ENCODE measurements at places on chromosomes 3 and 15.

GRCh38 chr3:53531749-53532148, 37.3 kb downstream of the CACNA1D start:
- peak; percentile 12 for DNase-seq

DNA sequence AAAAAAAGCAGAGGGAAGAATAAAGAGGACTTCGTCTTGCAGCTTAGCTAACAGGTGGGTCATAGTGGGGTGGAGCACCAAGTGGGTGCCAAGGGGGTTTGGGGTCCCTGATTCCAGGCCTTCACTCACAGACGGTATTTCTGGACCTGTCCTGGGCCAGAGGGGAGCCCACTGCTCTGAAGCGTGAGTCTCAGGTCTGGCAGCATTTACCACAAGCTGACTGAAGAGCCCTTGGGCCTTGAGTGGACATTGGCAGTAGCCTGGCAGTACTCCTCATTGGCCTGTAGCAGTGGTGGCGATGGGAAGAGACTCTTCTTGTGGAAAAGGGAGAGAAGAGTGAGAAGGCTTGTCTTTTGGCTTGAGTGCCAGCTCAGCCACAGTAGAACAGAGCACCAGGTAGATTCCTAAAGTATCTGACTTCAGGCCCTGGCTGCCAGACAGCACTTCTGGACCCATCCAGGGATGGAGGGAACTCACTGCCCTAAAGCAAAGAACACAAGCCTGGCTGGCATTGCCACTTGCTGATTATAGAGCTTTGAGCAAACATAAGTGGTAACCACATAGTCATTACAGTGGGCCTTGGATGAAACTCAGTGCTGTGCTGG, 72.9 kb downstream of the GLDN start:
- DNase-seq = no peak

GRCh38 chr3:134495980-134496379, 10.1 kb downstream of the CEP63 start:
- DNase-seq = no peak

GRCh38 chr3:99332276-99332675, 306.1 kb upstream of the COL8A1 start:
- no peak for DNase-seq

- no peak for DNase-seq
Measured at GRCh38 chr3:59482684-59483083, 432.9 kb upstream of the CFAP20DC start.

DNA sequence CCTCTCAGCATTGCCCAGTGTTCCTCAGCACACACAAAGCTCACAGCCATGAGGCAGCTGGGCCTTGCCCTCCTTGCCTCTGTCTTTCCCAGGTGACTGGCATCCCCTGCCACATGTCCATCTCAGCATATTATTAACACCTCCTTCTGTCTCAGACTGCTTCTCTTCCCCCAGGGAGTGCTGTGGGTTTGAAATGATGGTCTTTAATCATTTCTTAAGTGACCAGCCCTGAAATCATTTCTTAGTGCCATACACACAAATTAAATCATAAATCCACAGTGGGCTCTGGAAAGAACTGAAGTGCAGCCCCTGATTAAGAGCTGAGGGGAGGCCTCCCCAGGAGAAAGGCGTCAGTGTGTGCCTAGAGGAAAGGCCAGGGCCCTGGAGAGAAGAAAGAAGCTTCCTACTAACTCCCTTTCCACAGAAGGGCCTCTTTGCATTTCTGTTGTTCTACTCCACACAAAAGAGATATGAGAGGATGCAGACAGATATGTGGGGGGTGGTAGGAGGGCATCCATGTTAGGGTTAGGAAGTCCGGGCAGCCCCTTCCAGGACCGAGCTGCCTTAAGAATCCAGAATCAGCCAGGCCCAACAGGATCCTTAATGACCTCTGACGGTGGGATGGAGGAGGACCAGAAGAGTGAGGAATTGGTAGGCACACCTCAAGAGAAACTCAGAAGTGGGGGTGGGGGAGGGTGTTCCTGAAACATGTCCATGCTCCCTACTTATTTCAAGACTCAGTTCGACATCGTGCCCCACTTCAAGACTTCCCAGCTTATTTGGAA, 290.8 kb downstream of the EPHB1 start:
- no peak for DNase-seq

DNA sequence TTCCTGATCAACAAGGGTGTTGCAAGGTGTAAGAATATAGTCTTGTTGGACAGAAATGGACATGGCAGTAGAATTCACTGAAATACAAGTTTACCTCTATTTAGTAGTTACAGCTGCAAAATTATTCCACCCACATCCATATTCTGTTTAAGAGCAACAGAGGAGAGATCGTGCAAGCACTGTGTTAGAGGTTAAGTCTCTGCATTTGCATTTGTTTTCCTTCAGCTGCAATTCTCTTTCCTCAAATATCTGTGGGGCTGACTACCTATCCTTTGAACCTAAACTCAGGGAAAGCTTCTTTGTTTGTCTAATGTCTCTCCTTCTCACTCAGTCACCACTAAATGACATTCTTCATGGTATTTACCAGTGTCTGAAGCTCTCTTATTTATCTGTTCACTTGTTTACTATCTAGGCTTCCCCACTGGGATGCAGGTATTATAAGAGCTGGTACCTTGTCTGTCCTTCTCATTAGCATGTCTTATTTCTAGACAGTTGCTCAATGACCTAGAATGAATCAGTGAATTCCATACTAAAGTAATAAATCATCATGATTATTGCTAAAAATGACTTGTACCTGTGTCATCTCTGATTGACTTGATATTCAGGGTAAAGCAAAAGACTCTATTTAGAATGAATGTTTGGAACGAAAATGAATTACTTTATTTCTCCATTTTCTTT, 175.3 kb upstream of the FEZF2 start:
- no peak for DNase-seq

DNA sequence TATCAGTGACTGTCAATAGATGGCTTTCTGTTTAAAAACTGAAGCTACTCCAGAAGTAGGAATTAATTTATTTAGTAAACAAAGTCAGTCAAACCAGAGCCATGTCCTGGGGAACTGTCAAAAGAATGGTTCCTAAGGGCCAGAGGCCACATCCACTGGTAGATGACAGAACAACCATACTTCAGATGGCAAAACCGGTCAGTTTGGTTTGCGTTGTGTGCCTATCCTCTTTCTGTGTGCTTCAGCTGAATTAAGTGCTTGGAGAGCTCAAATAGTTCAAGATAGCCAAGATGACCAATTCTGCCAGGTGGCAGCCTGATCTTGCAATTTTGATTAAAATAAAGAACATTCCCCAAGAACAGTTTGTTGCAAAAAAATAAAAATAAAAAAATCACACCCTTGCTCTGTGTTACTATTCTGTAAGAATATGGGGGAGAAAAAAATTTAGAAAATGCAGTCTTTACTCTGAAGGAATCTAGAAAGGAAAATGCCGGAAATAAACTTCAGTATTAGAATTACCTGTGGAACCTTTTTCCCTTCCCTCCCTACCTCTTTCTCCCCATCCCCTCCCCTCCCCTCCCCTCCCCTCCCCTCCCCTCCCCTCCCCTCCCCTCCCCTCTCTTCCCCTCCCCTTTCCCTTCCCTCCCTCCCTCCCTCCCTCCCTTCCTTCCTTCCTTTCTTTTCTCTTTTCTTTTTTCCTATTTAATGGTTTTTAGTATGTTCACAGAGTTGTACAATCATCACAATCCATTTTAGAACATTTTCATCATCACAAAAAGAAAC, 2.5 kb downstream of the MAP3K13 start:
- no peak for DNase-seq

- no peak for DNase-seq
Measured at GRCh38 chr3:18057471-18058091, 315.1 kb upstream of the TBC1D5 start.

DNA sequence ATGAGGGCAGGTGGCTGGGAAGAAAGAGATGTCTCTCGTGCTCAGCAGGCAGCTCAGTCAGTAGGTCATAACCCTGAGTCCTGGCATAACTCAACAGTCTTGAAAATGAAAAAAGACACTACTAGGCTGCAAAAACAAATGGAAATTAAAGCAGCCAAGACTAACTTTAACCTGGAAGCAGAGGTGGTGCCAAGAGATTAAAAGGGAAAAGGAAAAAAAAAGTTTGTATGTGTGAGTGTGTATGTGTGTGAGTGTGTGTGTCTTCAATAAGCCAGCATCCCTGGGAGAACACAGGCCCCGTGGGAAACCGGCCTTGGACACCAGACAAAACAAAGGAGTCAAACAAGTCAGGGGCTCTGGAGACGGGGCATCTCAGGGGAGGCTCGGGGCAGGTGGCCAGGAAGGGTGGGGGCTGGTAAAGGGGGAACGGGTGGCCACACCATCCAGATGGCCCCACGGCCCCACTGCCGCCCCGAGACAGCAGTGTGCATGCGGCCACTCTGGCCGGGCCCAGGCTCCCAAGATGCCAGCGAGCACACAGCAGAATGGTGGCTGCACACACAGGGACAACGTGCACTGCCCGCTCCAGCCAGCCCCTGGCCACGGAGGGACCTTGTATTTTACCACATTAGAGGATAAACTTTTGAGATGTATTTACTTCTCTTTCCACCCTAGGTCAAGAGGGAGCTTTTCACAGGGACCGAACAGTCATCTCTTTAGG, 23.8 kb downstream of the CYFIP1 start:
- DNase-seq = no peak

DNA sequence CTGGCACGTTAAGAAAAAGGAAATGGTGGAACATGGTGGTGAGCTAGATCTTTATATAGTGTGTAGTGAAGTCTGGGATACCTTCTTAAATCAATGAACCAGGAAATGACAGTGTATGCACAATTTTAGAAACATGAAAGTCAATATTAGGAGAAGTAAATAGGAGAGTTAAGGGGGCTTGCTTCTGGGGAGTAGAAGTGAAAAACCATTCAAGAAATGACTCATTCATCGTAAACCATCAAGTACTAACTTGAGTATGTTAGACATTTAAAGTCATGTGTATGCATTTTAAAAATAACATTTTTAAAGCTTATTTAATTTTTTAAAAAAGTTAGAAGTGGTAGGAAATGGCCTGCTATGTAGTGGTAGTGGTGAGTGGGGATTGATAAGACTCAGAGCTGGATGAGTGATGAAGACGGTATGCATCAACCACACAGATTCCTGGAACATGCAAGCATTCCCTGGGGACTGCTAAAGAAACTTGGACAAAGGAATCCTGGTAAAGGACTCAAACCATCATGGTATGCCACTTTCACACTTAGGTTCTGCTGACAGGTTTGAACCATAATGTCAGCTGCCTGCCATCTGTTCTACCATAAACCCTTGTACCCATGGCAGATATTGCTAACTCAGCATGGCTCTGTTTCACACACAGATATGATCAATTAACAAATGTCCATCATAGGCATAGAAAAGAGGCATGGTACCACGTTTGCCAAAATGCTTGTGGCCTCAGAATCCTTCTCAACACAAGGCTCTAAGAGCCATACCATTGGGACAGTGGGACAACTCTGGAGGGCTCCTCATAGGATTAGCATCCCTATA, 28.9 kb upstream of the MITF start:
- no peak for DNase-seq

DNA sequence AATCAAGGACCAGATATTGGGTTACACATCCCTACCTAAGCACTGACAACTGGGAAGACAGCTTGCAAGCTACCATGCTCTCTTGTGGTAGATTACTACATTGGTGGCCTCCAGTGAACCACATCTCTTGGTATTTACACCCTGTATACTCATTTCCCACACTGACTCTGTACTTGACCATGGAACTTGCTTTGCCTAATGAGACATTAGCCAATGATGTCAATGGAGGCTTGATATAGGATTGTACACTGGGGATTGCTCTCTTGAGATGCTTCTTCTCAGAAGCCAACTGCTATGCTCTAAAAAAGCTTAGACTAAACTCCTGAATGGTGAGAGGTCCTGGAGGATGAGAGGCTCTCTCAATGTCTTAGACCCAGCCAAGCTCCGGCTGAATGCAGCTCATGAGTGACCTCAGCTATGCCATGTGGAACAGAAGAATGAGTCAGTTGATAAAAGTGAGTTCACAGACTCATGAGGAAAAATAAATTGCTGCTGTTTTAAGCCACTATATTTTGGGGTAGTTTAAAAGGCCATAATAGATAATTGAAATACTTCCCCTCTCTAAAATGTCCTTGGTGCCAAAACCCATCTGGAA, 61.5 kb upstream of the GALNT15 start:
- no peak for DNase-seq

GRCh38 chr3:32684800-32685542, at the start of gene CNOT10:
Gene CNOT10 (plus strand): TSS chr3:32685188. CDS start chr3:32685461, 273 bp downstream.
- DNase-seq = peak; percentile 93

DNA sequence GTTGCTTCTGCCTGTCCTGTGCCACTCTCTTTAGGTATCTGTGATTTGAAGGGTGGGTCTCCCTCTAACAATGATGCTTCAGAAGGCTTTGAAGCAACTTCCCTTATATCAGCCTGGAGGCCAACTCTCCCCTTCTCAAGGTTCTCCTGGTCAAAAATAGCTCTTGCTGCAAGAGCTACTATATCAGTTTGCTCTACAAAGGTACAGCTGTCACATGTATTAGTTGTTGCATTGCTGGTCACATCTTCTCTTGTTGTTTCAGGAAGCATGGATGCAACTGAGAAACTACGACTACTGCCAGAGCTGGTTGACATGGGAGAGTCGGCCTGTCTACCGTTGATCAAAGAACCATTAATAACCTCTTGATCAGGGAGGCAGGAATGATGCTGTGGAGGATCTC, 38.3 kb downstream of the USF3 start:
- DNase-seq = no peak

GRCh38 chr3:183434992-183435391, 6.6 kb upstream of the MCF2L2 start:
- DNase-seq = no peak

GRCh38 chr3:3027976-3028567, 82.1 kb downstream of the IL5RA start:
- DNase-seq = no peak

DNA sequence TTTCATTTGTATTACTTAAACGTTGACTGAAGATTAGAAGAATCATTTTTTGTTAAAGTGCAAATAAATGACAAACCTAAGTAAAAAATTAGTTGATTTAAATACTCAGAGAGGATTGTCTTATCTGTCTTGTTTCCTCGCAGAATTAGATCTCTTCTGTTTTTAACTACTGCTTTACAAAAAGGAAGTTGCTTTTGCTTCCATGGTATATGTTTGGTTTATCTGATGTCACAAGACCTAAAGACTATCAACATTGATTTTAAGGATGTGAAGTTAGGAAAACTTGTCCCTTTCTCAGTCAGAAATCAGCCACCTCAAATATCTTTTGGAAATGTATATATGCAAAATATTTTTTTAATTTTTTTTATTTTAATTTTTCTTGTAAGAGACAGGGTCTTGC, 28.7 kb downstream of the GPR171 start:
- DNase-seq = no peak

GRCh38 chr15:44381236-44381635, 46.2 kb upstream of the CTDSPL2 start:
- DNase-seq = no peak

- no peak for DNase-seq
Measured at GRCh38 chr3:47664519-47664918, 85.9 kb upstream of the CSPG5 start.

GRCh38 chr3:189119950-189120349, 51.8 kb upstream of the TPRG1 start:
- no peak for DNase-seq

- no peak for DNase-seq
Measured at GRCh38 chr3:49327485-49327884, 12.4 kb downstream of the USP4 start.

GRCh38 chr15:71596672-71597071, 213.7 kb upstream of the NR2E3 start:
- DNase-seq = no peak
